ENCODE measurements at places on chromosomes 1 and 21. TPM values are rescaled to one million over a fixed set of nuclear protein-coding genes. Genes with fewer than 3 reads are reported as not detected.

Gene ATP1A2
- total RNA-seq: 0.10 TPM

Gene KRTAP11-1
- total RNA-seq: not detected

Gene RGS16
- 0.40 TPM for total RNA-seq

Gene C1orf94
- not detected for total RNA-seq

Gene ANKRD65
- 0.19 TPM for total RNA-seq

All from A549 treated with Mapracorat at 1 μM for 4 hours (cell line).